ENCODE measurements at places on chromosomes 1 and 21.

- no peak overlapping the region for H3K4me3 ChIP-seq
- no peak for DNase-seq
- H3K36me3 ChIP-seq: no peaks in the 10 kb centered on the region
- no peaks in the 10 kb centered on the region for H3K4me1 ChIP-seq
- H3K27ac ChIP-seq: no peak overlapping the region
- H3K27me3 ChIP-seq: no peaks in the 10 kb centered on the region
These were observed 110.3 kb downstream of the ODF2L start for GRCh38 chr1:86285796-86286195.

DNA sequence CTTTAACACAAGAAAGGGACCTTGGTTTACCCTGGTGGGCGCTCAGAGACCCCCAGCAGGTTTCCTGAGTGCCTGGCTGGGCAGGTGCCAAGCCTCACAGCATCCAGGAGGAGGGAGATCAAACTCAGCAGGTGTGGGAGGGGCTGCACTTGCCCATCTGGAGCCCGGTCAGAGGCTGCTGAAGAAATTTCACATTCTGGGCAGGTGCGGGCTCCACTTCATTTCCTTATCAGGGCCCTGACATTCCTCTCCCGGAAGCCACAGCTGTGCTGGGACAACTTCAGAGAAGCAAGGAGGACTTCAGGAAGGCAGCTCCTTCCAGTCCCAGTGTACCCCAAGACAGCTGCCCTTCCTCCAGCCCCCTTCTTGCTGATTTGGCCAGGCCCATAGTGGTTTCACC lies 82.9 kb downstream of the ITPKB start:
- peaks cover 44% of the 10 kb centered on the region for H3K4me1 ChIP-seq
- DNase-seq: no peak
- no peaks in the 10 kb centered on the region for H3K27me3 ChIP-seq
- no peak overlapping the region for H3K27ac ChIP-seq
- H3K4me3 ChIP-seq: no peak overlapping the region
- H3K36me3 ChIP-seq: no peaks in the 10 kb centered on the region

DNA sequence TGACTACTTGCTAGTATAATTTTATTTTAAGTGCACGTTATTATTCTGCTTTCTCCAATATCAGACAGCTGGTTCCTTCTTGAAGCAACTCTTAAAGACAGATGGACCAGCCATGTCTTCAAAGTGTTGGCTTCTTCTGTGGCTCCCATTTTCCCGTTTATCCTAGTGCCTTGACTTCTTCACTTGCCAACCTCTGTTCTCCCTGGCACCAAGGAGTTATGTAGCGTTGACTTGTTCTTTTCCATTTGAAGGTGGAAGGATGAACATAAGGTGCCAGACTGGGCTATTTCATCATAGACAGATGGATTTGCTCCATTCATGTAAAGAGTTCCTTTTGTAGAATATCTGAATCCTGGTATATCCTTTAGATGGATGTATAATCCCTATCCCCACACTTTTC lies 260.6 kb downstream of the DISC1 start:
- DNase-seq: no peak
- H3K27ac ChIP-seq: no peak overlapping the region
- no peaks in the 10 kb centered on the region for H3K36me3 ChIP-seq
- no peaks in the 10 kb centered on the region for H3K4me1 ChIP-seq

GRCh38 chr1:211783266-211783665 lies 47.3 kb downstream of the LPGAT1 start:
- H3K27me3 ChIP-seq: no peaks in the 10 kb centered on the region
- no peak overlapping the region for H3K27ac ChIP-seq
- no peak for DNase-seq
- no peaks in the 10 kb centered on the region for H3K4me1 ChIP-seq

DNA sequence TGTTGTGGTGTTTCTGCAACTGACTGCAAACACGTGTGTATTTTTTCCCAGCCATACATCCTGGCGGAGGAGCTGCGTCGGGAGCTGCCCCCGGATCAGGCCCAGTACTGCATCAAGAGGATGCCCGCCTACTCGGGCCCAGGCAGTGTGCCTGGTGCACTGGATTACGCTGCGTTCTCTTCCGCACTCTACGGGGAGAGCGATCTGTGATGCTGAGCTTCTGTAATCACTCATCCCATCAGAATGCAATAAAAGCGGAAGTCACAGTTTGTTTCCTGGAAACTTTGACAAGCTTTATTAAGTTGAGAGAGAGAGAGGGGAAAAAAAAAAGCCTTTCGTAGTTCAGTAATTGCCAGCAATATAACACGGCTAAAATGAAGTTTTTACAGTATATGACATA lies 32.7 kb upstream of the MTR start:
- no peak overlapping the region for H3K4me3 ChIP-seq
- H3K4me1 ChIP-seq: peaks cover 6% of the 10 kb centered on the region
- H3K27ac ChIP-seq: no peak overlapping the region
- DNase-seq: no peak
- no peaks in the 10 kb centered on the region for H3K36me3 ChIP-seq

GRCh38 chr1:93904228-93904627 lies 5.0 kb downstream of the GCLM start:
- H3K4me1 ChIP-seq: peaks cover 9% of the 10 kb centered on the region
- no peak overlapping the region for H3K4me3 ChIP-seq
- DNase-seq: no peak
- H3K27ac ChIP-seq: no peak overlapping the region
- no peaks in the 10 kb centered on the region for H3K36me3 ChIP-seq

GRCh38 chr1:177600936-177601335 lies 368.9 kb downstream of the SEC16B start:
- no peaks in the 10 kb centered on the region for H3K4me1 ChIP-seq
- DNase-seq: no peak
- no peak overlapping the region for H3K4me3 ChIP-seq
- H3K27ac ChIP-seq: no peak overlapping the region
- H3K36me3 ChIP-seq: no peaks in the 10 kb centered on the region

- H3K4me3 ChIP-seq: no peak overlapping the region
- H3K27me3 ChIP-seq: no peaks in the 10 kb centered on the region
- no peaks in the 10 kb centered on the region for H3K36me3 ChIP-seq
These were observed 99.2 kb upstream of the MROH9 start for GRCh38 chr1:170836141-170836540.

DNA sequence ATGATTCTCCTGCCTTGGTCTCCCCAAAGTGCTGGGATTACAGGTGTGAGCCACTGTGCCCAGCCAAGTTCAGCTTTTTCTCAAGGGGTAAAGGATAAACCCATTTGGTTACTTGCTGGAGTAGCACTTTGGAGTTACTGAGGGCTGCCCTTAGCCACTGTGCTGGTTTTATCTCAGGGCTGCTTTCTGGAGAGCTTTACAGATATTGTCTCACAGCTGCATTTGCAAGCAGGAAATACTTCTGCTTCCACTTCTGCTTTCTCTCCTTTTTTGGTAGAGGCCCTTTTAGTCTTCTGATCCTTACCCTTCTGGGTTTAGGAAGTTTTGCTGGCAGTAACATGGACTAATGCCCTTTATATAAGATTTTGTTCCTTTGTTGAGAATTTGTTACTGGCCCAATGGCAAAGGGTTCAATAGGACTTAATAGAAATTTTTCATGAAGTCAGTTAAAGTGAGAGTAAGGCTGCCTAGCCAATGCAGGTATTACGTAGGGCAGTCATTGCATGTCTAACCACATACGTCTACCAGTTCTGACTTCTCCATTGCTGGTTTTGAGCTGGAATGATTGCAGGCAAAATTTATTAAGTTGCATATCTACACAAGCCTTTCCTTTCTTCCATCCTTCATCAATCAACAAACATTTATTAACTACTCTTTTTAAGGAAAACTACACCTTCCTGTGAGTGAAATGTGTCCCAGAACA lies 24.4 kb downstream of the CAP1 start:
- H3K4me3 ChIP-seq: no peak overlapping the region
- H3K27me3 ChIP-seq: no peaks in the 10 kb centered on the region
- no peak overlapping the region for H3K27ac ChIP-seq
- H3K4me1 ChIP-seq: peaks cover 6% of the 10 kb centered on the region

- no peaks in the 10 kb centered on the region for H3K27me3 ChIP-seq
- H3K27ac ChIP-seq: no peak overlapping the region
- H3K4me1 ChIP-seq: no peaks in the 10 kb centered on the region
- DNase-seq: no peak
- no peaks in the 10 kb centered on the region for H3K36me3 ChIP-seq
These were observed 43.9 kb downstream of the PIGK start for GRCh38 chr1:77175230-77175844.

DNA sequence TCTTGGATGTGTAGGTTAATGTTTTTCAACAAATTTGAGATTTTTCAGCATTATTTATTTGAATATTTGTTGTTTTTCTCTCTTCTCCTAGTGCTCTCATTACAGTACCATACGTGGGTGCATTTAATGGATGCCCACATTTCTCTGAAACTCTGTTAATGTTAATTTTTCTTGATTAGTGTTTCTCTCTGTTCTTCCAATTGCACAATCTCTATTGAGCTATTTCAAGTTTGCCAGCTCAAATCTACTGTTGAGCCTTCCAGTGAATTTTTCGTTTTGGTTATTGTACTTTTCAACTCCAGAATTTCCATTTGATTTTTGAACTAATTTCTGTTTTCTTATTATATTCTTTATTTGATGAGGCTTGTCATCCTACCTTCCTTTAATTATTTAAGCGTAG lies 31.7 kb downstream of the CFAP57 start:
- DNase-seq: no peak
- H3K27me3 ChIP-seq: no peaks in the 10 kb centered on the region
- no peak overlapping the region for H3K27ac ChIP-seq
- H3K36me3 ChIP-seq: no peaks in the 10 kb centered on the region

- H3K4me3 ChIP-seq: no peak overlapping the region
- no peak for DNase-seq
- H3K36me3 ChIP-seq: no peaks in the 10 kb centered on the region
- no peaks in the 10 kb centered on the region for H3K4me1 ChIP-seq
- no peaks in the 10 kb centered on the region for H3K27me3 ChIP-seq
These were observed 37.0 kb downstream of the CCDC185 start for GRCh38 chr1:223430236-223430635.

DNA sequence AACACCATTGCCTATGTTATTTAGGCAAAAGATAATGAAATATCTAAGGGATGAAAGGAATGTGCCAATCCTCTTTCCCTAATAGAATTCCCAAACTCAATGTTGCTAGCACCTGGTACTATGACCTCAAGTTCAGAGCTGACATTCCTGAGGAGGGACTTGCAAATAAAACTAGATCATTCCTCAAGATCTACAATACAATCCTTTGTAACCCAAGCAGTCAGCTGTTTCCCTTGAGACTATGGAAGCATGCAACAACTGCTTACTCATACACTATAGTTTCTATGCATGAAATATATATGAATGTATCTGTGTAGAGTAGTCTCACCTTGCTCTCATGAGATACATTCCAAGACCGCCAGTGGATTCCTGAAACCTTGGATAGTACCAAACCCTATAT lies 65.0 kb downstream of the ABL2 start:
- no peaks in the 10 kb centered on the region for H3K36me3 ChIP-seq
- H3K27ac ChIP-seq: no peak overlapping the region
- no peaks in the 10 kb centered on the region for H3K27me3 ChIP-seq
- no peaks in the 10 kb centered on the region for H3K4me1 ChIP-seq
- no peak for DNase-seq
- H3K4me3 ChIP-seq: no peak overlapping the region

DNA sequence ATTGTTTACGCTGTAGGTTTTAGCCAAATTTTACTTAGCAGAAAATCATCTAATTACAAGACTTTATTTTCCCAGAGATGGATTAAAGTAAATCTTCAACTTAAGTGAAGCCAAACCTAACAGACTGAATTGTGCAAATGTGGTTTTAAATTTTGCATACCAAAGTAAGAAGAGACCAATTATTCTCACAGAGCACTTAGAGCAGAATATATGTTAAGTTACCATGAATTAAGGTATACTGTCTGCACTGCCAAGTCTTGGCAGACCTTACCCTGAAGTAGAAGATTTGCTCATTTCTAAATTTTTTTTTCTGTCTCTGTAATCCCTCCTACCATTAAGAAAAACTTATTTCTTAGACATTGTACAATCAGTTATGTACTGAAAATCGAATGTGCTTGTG lies 24.1 kb downstream of the MRPS6 start:
- no peaks in the 10 kb centered on the region for H3K36me3 ChIP-seq
- peaks cover 3% of the 10 kb centered on the region for H3K4me1 ChIP-seq
- H3K27me3 ChIP-seq: no peaks in the 10 kb centered on the region
- no peak for DNase-seq
- no peak overlapping the region for H3K27ac ChIP-seq
- no peak overlapping the region for H3K4me3 ChIP-seq

DNA sequence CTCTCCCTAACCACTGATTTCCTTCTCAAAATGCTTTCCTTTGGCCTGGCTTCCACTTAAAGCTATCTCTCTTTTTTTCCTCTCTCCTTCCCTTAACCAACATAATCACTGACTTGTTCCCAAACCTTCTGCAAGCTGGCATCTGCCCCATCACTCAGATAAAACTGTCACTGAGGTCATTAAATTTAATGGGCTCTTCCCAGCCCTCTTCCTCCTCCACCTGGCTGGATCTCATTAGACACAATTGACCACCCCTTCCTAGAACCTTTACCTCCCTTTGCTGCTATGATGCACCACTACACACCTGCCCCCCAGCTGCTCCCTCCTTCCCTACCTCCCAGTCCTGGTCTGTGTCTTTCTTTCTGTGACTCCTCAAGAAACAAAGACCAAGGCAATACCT lies 44.0 kb upstream of the GJB5 start:
- no peaks in the 10 kb centered on the region for H3K36me3 ChIP-seq
- no peak overlapping the region for H3K4me3 ChIP-seq
- no peaks in the 10 kb centered on the region for H3K4me1 ChIP-seq
- H3K27me3 ChIP-seq: no peaks in the 10 kb centered on the region

DNA sequence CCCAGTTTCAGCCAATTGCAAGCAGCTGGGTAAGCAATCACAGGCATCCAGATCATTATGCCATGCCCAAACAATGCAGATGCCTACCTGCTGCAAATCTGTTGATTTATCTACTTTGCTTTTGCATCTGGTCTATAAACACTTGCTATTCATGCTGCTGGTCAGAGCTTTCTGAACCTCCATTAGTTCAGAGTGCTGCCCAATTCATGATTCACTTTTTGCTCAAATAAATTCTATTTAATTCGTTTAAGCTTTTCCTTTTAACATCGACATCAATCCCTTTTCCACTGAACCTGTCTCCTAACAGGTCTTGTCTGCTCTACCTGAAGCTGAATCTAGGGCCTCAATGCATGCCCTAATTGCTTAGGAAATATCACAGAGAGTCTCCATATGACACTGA lies 99.4 kb upstream of the C1orf87 start:
- H3K4me1 ChIP-seq: no peaks in the 10 kb centered on the region
- H3K36me3 ChIP-seq: no peaks in the 10 kb centered on the region
- H3K4me3 ChIP-seq: no peak overlapping the region
- no peak for DNase-seq
- H3K27ac ChIP-seq: no peak overlapping the region

DNA sequence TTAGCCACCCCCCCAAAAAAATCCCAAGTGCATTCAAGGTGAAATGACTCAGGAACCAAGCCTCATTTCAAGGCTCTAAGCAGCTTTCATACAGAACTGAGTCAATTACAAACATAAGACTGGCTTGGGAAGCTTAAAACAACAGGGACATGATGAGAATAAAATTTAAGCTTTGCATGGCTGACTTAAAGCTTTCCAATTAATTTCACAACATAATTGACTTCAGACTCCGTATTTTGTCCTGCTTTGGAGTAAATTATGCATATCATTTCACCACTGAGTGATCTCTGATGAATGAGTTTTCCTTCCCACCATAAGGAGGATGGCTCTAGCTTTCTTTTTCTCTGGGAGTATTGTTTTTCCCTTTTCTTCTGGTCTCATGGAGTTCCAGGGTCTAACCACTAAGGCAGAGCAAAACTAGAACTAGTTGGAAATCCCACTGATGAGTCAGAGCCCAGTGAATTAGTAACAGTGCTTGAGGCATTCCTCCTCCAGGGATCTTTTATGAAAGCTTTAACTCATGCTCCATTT lies 72.8 kb downstream of the XCL2 start:
- H3K4me3 ChIP-seq: no peak overlapping the region
- H3K27ac ChIP-seq: no peak overlapping the region
- DNase-seq: no peak
- H3K4me1 ChIP-seq: peaks cover 6% of the 10 kb centered on the region

All from testis (tissue), 5 donors.